ENCODE measurements at places on chromosomes 2 and 18. TPM values are rescaled to one million over a fixed set of nuclear protein-coding genes. Genes with fewer than 3 reads are reported as not detected.

BUB1 gene
- total RNA-seq = 28.0 TPM

EMILIN1 gene
- 292 TPM for total RNA-seq

MARCO gene
- total RNA-seq = not detected

SLC9A4 gene
- total RNA-seq = under 0.01 TPM

MAL gene
- total RNA-seq = not detected

C1QL2 gene
- total RNA-seq = not detected

FRZB gene
- 0.66 TPM for total RNA-seq

EVX2 gene
- not detected for total RNA-seq

NMUR1 gene
- under 0.01 TPM for total RNA-seq

TRMT61B gene
- total RNA-seq = 11.1 TPM

IL36G gene
- total RNA-seq = not detected

ZNF24 gene
- total RNA-seq = 27.5 TPM

IGFBP5 gene
- total RNA-seq = 270 TPM

KIAA2012 gene
- not detected for total RNA-seq

Data from aortic smooth muscle cell (primary cell).